ENCODE measurements at places on chromosomes 12 and 14.

- peak; percentile 52 for DNase-seq
These were observed 189.8 kb upstream of the PRICKLE1 start for GRCh38 chr12:42779186-42779859.

DNA sequence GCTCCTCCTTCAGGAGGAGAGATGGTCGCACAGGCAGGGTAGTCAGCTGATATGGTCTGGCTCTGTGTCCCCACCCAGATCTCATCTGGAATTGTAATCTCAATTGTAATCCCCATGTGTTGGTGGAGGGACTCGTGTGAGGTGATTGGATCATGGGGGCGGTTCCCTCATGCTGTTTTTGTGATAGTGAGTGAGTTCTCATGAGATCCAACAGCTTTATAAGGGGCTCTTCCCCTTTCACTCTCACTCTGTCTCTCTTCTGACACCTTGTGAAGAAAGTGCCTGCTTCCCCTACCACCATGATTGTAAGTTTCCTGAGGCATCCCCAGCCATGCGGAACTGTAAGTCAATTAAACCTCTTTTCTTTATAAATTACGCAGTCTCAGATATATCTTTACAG is 218.9 kb upstream of the TMTC1 start:
- no peak for DNase-seq

DNA sequence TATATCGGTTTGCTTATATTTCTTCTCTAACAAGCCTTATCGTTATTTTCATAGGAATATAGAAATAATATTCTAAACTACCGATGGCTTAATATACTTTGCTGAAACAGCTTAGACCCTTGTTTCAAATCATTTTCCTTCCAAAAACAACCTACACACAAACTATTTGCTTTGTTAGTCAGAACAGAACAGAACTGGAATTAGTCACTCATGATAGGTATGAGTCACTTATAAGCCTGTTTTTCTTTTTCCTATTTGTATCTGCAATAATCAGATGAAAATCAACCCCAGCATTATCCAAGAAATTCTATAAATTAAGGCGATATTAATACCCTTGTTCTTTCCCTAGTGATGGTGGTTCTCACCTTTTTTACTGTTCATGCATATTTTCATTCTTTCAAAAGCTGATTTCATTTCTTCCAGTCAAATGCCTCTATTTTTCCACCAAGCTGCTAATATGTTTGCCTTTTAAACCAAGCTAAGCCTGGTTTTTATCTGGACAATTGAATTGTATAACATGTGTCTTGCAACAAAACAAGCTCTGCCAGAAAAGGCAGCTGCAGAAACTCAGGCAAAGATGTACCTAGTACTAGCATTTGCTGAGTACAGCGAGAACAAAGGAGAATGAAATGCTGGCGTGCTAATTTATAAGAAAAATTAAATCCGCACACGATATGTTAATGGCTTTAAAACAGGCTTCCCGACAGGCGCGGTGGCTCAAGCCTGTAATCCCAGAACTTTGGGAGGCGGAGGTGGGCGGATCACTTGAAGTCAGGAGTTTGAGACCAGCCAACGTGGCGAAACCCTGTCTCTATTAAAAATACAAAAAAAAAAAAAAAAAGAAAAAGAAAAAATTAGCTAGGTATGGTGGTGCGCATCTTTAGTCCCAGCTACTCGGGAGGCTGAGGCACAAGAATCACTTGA is 1418.2 kb downstream of the AACS start:
- peak; percentile 65 for DNase-seq

DNA sequence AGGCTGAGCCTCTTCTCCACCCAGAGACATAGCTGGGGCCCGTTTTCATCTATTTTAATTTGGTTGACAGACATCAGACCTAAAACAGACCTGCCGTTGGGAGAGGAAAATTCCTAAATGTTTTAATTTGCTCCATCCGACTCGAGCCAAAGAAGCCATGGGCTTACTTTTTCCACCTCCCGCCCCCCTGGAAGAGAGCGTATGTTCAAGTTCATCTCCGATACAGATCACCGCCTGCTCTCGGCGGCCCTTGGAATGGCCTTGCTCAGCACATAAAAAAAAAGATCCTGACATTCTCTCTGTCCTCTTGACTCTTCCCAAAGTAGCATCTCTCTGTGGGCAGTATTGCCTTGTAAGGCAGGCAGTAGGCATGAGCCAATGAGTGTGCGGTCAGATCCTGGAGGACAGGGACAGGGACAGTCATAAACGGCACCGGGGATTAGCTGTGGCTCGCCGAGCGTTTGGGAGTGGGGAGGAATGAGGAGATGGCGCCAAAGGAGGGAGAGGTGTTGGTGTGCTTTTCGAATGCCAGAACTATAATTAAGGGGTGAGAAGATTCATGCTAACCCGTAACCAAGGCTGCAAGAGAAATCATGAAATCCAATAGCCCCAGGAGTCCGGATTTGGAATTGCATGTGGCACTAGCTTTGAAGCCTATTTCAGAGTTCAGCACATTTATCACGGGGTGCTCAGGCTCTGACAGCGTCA is 47.9 kb upstream of the MEG3 start:
- DNase-seq = no peak

DNA sequence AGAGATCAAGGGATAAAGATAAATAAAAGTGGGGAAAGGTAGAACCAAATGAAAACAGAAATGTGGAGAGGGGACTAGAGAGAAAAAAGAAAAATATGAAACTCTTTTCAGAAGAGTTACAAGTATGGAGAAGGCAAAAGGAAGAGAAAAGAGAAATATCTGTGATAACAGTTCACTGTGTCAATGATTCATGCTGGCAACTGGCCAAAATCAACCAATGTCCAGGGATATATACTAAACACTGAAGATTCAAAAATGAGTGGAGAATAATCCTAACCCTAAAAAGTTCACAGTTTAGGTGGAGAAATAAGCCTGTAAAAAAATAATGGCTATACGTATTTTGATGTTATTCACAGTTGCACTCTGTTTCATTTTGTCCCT is 372.3 kb upstream of the KITLG start:
- peak; percentile 65 for DNase-seq

- DNase-seq = no peak
These were observed 23.9 kb downstream of the TC2N start for GRCh38 chr14:91843437-91843836.

- DNase-seq = no peak
These were observed 33.8 kb downstream of the ARMH4 start for GRCh38 chr14:58118097-58118815.

DNA sequence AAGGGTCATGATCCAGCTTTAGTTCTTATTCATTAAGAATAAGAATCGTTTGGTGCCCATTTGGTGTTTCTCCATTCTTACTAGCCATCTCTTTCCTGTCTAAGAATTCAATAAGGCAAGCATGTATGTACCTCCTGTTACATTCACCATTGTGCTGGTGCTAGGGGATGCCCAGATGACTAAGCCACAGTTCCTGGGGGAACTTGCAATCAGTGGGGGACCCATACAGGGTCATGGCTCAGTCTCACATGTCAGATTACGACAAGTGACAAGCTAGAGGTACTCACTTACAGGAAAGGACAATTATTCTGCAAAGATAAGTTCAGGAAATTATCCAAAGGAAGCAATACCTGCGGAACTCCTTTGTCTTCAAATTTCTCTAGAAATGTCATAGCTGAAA is 125.4 kb downstream of the STXBP6 start:
- DNase-seq = no peak
